ENCODE measurements at places on chromosomes 6 and 20.

- DNase-seq = no peak
Observed at GRCh38 chr6:135346747-135347146, 150.8 kb downstream of the AHI1 start.

DNA sequence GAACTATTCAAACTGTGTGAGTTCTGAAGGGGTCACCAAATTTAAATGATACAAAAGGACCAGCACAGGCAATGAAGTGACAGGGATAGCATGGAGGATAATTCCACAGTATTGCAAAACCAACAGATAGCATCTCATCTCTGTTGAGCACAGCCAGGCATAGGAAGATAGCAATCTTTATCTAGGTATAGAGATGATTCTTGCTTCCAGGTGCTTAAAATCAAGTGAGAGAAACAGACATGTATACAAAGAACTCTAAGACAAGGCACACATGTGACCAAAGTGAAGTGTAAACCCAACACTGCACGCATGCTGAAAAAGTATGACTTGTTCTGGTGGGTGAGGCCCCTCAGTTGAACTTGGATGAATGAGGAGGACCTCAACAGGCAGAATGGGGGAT, 48.4 kb upstream of the ARMC2 start:
- DNase-seq = no peak

DNA sequence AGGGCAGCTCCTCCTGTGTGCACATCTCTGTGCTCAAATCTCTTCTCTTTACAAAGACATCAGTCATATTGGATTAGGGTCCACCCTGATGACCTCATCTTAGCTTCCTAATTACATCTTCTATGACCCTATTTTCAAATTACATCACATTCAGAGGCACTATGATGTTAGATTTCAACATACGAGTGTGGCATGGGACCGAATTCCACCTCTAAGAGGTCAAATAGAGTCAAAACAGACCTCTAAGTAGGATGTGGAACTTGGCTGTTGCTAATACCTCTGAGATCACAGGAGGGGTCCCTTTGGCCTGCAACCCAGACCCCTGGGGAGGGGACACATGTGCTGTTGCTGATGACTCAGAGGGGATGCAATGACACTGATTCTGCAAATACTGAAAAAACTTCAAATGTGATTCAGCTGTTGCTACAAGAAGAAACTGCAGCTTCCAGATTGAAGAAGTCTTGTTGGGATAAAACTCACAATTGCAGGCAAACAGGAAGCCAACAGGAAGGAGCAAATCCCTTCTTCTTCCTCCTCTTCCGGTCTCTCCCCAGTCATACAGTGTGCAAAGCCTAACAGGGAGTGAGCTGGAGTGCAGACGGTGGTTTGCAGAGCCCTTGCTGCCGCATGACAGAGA, 216.2 kb downstream of the MYLK4 start:
- no peak for DNase-seq

DNA sequence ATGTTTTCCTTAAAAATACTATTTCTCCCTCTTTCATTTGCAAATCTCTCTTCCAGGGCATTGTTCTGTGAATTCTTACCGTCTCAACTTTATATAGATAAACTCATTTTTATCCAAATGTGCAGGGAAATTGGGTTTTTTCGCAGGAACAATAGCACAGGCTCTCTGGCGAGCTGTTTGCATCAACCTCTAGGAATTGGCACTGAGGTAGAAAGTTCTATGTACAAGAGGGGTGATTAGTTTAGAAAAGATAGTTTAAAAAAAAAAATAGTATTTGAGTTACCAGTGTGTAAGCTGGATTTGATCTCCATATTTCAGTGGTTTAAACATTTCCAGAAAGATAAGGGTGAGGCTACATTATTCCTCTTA, 129.7 kb upstream of the BTN3A2 start:
- no peak for DNase-seq

DNA sequence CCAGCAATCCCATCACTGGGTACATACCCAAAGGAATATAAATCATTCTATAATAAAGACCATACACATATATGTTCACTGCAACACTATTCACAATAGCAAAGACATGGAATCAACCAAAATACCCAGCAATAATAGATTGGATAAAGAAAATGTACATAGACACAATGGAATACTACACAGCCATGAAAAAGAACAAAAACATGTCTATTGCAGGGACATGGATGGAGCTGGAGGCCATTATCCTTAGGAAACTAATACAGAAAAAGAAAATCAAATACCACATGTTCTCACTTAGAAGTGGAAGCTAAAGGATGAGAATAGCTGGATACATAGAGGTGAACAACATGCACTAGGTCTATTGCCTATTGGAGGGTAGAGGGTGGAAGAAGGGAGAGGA, 674.6 kb downstream of the PHF3 start:
- DNase-seq = no peak

GRCh38 chr6:36285187-36285671, 15.4 kb downstream of the PNPLA1 start:
- no peak for DNase-seq

DNA sequence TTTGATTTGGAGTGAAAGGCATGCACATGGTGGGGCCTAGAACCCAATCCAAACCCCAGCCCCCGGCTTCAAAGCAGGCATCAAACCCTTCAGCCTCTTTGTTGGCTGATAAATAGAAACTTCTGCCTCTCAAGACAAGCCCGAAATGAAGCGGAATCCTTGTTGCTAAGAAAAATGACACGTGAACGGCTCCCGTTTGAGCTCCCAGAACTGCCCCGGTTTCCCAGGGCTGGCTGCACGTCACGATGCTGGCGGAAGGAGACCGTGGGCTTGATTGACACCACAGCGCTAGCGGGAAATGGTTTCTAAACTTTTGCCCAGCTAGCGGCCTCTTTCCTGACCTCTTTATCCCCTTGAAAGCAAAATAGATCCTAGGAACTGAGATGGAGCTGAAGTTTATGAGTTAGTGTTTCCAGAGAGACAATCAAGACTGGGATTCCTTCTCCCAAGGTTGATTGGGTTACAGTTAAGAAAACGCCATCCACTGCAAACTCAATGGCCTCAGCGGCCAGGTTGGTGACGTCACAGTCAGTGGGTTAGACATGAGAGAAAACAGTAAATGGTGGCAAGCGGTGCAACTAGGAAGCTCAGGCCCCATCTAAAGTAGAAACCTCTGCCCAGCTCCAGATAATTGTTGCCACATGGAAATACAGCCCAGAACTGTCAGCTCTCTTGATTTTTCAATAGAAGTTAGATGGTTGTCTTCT, 117.0 kb downstream of the ANKRD60 start:
- DNase-seq = no peak

- DNase-seq = no peak
Observed at GRCh38 chr6:6683969-6684833, 95.7 kb downstream of the LY86 start.

- DNase-seq = no peak
Observed at GRCh38 chr6:75290136-75290945, 5.7 kb upstream of the TMEM30A start.

DNA sequence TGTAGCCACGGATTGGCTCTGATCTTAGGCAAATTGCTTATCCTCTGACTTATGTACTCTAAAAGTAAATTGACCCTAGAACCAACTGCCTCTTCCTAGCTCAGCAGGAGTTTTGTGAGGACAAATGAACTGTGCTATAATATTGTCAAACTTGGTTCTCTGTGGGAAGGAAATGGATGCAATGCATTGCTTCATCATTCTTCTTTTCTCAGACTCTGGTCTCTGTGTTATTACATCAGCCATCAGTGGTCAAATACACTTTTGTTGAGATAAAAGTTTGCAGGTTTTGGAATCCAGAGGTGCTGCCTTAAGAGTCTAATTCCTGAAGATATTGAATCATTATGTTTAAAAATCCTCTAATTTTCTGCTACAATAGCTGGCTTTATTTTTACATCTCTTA, 64.9 kb downstream of the SLC24A3 start:
- DNase-seq = no peak

DNA sequence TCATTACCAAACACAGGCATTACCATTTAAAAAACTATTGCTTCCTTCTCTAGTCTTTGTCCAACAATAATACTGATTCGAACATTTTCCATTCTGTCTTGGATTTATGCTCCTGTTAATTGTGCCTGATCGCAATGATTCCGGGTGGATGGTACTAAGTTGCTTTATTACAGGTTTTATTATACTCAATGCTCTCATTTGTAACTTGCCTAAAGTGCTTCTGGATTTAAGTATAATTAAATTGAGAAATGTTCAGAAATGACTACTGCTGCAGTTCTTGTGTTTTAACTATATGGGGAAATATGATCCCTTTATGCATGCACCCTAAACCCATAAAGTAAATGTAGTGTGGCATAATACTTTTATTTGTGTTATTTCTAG, 7.2 kb downstream of the TFAP2A start:
- no peak for DNase-seq

DNA sequence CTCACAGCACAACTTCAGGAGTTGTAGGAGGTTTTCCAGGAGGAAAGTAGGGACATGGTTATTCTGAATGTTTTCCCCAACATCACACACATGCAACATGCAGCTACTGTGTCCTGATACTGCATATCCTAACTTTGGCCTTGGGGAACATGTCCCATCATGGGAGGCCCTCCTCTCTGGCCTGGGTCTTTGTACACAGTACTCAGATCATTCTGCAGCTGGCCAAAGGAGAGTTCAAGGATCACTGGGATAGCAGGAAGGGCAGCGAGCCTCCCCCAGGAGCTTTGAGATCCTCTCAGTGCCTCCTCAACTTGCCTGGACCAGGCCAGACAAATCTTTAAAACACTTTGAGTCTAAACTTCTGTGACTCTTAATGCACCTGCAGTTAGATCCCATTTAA, 12.9 kb downstream of the CASS4 start:
- no peak for DNase-seq

DNA sequence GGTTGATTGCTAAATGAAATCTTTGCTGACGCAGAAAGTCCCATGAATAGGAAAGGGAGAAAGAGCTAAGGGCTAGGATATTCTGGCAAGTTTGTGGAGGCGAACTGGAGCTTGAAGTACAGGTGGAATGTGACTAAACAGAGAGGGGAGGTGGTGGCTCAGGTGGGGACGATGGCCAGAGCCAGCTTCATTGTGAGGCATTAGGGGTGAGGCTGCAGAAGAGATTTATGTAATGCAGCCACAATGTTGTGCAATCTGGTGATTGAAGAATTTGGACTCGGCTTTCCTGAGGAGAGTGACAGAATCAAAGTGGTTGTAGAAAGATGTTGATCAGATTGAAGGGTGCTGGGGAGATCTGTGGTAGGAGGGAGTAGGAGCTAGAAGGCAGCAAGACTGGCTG, 42.9 kb upstream of the SPACA1 start:
- no peak for DNase-seq

- DNase-seq = no peak
Observed at GRCh38 chr20:63248835-63249591, 5.2 kb downstream of the NKAIN4 start.

DNA sequence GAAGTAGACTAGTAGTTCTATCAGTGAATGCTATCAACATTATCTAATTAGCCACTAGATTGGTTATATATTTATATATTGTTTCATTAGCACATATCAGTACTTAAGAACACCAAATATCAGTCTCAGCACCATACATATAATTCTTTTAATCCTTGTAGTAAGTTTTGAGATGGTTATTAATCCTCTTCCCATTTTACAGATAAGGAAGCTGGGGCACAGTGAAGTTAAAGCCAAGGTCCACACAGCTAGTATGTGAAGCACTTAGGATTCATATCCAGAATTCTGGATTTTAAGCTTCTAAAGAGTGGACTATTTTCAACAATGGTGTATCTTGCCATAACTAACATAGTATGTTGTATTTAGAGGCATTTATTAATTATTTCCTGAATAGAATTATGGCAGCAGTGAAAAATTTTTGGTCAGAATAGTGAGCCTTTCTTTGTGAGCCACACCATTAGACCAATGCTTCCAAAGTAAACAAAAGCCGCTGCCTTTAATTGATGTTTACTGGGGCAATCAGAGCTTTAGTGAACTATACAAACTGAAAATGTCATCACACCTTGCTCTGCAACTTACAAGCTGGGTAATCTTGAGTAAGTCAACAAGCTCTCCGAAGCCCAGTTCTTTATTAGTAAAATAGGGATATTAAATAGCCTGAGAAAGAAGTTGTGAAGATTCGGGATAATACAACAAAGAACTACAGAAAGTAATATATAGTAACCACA, 41.9 kb upstream of the HBS1L start:
- no peak for DNase-seq

- DNase-seq = no peak
Observed at GRCh38 chr20:32638848-32639247, 34.9 kb downstream of the C20orf203 start.

- no peak for DNase-seq
Observed at GRCh38 chr6:108951351-108951953, 103.2 kb downstream of the ARMC2 start.

- DNase-seq = no peak
Observed at GRCh38 chr20:24722586-24722985, 226.5 kb upstream of the CST7 start.
